ENCODE measurements at places on chromosomes 13 and 19.

DNA sequence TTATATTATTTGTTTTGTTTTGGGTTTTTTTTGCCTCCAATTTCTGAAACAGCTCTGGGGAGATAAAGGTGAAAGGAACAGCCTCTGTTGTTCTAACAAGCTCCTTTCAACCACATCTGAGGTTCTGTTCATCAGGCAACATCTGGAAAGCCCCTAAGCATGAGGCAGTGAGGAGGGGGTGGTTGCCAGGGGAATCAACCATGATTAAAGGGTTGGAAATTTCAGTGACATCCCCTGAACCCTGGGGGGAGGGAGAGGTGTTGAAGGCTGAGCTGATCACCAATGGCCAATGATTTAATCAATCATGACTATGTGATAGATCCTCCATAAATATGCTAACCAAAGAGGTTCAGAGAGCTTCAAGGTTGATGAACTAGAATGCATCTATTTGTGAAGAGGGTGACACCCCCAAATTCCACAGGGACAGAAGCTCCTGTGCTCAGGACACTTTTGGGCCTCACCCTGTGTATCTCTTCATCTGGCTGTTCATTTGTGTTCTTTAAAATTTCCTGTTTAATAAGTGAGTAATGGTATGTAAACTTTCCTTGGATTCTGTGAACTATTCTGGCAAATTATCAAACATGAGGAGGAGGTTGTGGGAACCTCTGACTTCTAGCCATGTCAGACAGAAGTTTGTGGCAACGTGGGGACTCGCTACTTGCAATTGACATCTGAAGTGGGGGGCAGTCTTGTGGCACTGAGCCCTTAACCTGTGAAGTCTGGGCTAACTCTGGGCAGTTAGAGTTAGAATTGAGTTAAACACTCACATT is 221.3 kb downstream of the NHLRC3 start:
- DNase-seq = no peak

GRCh38 chr19:18789883-18790565 is 1.1 kb downstream of the COMP start:
- DNase-seq = peak; percentile 81

DNA sequence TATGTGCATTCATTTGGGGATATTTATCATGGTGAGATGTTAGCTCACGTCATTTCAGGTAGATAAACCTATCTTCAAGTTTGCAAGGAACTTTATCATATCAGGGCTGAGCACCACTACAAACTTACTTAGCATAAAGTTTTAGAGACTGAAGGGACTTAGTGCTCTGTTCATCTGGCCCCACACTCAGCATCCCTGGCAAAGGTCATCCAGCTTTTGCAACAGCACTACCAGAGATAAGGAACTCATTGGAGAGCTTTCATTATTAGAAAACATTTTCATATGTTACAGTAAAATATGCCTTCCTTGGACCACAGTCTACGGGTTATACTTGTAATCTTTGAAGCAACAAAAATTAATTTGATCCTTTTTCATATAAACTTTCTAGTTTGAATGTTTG is 263.4 kb downstream of the POU4F1 start:
- no peak for DNase-seq

- DNase-seq = no peak
These were observed 45.3 kb downstream of the NFIC start for GRCh38 chr19:3411636-3412035.

DNA sequence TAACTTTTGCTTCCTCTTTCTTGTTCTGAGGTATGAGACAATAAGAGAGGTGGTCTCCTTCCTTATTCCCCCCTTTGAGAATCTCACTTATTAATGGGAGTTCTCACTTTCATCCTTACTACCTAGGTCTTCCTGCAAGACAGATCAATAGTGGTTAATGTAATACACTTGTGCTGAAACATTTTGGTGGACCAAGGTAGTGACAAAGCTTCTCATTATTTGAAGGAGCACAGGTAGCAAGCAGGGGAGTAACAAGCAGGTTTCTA is 17.9 kb downstream of the ZNF700 start:
- no peak for DNase-seq

DNA sequence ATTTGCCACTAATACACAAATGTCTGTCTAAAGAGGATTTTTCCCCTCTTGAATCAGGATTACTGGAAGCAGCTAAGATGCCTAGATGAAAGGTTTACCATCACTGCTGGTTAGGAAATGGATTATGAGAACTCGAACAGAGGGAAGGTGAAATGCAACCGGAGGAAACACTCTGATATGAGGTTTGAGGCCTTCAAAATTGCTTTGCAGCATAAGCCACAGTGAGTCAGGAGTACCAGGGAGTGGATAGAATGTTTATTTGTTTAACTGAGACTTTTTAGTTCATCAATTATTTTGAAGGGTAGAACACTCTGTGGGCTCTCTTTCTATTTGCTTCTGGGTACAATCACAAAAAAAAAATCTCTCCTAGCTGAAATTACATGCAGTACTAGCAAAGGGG is 18.1 kb downstream of the CDADC1 start:
- DNase-seq = no peak

- DNase-seq = peak; percentile 61
These were observed 66.0 kb downstream of the TEX26 start for GRCh38 chr13:30998136-30999088.

DNA sequence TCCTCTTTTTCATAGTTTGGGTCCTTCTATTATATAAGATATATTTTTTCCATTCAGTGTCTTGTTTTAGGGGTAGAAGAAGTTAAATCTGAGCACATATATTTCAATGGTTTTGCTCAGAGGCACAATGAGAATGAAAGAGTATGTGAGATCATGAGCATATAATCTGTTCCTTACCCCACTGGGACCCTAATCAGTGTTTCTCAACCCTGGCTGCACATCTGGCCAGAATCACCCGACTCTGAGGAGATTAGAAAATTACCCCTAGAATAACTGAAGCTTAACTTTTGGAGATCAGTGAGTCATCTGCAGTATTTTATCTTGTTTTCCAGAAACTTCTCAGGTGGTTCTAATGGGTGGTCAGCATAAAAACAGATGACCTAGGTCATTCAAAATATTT is 782 bp downstream of the CYSLTR2 start:
- no peak for DNase-seq

Data from right forelimb (tissue), 1 donor.